Thoracic aorta (tissue), 2 donors: ENCODE measurements at places on chromosomes 1 and 21.

DNA sequence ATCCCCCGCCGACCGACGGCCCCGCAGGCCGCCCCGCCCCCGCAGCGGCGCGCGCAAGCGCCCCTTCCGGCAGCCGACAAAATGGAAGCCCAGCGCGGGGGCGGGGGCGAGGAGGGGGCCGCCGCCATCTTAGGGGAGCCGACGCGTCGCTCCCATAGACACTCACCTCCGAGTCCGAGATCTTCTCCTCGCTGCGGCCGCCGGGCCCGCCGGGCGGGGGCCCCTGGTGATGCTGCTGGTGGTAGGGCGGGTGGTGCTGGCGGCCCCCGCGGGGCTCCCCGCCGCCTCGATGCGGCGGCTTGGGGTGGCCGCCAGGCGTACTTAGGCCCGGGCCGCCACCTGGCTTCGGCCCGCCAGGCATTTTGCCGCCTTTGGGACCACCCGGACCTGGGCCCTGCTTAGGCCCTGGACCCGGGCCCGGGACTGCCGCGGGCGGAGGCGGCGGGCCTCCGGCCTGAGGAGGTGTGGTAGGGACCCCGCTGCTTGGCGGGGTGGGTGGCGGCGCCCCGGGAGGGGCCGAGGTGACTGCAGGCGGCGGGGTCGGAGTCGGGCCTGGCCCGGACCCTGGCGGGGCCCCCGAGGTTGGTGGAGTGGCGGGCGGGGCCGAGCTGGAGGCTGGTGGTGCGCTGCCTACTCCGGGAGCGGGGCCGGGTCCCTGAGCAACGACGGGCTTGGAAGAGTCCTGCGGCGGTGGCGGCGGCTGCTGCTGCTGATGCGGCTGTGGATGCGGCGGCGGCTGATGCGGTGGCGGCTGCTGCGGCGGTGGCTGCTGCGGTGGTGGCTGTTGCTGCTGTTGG lies 691 bp downstream of the SFPQ start:
- DNase-seq, result peak; percentile 46

DNA sequence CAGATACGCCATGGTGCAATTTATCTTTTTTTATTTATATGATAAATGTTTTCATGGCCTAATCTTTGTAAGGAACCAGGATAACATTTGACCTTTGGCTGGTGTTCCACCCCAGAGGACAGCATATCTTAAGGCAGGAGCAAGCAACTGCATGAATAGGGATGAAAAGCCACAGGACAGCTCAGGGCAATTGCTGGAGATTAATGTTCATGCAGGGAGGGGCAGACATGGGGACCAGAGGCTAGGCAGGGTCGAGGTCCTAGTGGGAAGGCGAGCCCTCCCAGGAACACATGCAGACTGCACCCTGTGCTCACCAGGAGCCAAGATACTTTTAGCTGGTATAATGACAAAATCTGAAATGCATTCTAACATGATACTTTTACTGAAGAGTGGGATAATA lies 74.4 kb upstream of the HAO2 start:
- no peak for DNase-seq

- DNase-seq, result no peak
Observed at GRCh38 chr1:113416496-113416895, 26.2 kb downstream of the MAGI3 start.

DNA sequence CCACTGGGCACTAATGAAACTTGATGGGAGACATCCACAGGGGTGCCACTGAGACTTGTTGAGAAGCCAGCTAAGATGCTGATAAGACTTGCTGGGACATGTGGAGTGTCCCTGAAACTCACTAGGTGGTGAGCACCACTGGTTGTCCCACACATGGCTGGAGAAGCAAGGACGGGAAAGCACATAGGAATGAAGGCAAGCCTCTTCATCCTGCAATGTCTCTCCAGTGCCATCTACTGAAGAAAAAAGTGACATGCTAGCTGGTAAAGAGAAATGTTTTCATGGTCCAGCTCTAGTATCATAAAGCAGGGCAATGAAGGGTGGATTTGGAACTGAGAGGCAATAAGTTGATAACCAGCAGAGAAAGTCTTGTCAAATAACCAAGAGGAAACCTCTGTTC lies 283.0 kb downstream of the PAPPA2 start:
- DNase-seq, result no peak

- DNase-seq, result peak; percentile 80
Observed at GRCh38 chr1:19485362-19486187, at the start of gene CAPZB. Gene CAPZB (minus strand): TSS chr1:19485539. CDS start chr1:19485438, 101 bp downstream.

GRCh38 chr1:167905182-167905581 lies 8.8 kb downstream of the ADCY10 start:
- no peak for DNase-seq

DNA sequence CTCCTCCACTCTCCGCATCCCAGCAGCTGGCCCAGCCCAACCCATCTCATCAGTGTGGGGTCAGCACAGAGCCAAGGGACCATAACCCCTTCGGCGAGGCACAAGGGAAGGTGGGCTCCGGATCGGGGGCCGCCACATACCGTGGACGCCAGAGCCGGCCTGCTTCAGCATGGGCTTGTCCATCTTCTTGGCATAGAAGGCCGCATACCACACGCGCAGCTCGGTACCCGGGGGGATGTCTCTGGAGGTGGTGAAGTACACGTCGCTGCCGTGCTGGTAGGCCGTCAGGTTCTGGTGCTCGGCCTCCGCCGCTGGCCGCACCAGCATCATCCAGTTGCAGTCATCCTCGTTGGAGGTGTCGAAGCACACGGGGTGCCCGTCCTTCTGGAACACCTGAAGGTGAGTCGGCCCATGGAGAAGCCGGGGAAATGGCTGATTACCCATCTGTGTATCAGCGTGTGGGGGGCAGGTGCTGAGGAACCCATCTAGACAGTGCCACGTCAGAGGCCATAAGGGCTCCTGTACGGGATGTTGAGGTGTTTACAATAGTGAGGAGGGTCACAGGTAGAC lies 24.6 kb downstream of the PRDM15 start:
- DNase-seq, result no peak

GRCh38 chr1:38789498-38790169 lies 69.9 kb downstream of the RRAGC start:
- no peak for DNase-seq

DNA sequence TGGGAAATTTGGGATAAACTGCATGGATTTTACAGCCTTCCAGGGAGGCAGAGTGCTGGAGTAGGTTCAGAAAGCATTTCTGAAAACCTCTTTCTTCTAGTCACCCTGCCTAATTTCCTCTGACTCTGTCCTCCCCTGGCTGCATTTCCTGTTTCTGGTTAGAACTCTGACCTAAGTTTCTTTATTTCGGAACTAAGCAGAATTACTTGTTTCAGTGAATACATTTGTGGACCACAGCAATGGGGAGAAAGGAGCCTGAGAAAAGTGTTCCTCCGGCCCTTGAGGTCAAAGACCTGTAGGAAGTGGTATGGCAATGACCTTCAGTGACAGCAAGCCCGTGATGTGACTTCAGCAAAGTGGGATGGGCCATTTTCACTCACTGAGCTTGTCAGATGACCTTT lies 173.4 kb upstream of the RUNX1 start:
- DNase-seq, result no peak

DNA sequence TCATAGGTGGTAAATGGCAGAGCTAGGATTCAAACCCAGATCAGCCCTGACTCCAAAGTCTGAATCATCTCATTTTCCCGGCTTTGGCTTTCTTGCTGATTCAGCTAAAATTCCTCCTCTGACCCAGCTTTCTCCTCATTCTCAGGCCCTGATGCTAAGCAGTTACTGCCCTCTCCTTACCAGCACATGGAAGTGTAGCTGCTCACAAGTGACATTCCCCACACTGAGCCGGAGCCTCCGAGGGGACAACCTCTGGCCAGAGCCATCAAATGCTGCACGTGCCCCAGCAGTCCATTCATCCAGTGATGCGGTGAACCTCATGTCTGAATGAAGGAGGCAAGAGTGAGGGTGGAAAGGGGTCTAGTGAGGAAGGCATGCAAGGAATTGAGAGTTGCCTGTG lies 11.1 kb downstream of the ITGA10 start:
- DNase-seq, result no peak

GRCh38 chr21:45945066-45945867 lies 36.3 kb upstream of the COL6A1 start:
- no peak for DNase-seq
